ENCODE measurements at places on chromosomes 4 and X. TPM values are rescaled to one million over a fixed set of nuclear protein-coding genes. Genes with fewer than 3 reads are reported as not detected.

DNA sequence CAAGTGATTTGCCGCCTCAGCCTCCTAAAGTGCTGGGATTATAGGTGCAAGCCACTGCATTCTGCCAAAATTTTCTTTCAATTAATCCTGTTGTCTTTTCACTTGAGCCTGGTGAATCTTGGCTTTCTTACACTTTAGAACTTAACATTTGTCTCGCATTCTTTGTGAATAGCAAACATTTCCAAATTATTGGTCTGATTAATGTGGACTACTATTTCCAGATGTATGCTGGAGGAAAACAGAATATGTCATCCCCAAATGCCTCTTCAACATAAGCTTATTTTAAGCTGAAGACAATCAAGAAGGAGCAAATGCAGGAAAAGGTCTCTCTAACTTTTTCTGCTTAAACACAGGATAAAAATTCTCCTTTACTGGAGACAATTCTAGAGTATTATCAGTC, 233.4 kb downstream of the PPP4R3C start:
- DNase-seq: no peak

- DNase-seq: no peak
Measured at GRCh38 chr4:141713185-141713584, 76.8 kb downstream of the IL15 start.

DNA sequence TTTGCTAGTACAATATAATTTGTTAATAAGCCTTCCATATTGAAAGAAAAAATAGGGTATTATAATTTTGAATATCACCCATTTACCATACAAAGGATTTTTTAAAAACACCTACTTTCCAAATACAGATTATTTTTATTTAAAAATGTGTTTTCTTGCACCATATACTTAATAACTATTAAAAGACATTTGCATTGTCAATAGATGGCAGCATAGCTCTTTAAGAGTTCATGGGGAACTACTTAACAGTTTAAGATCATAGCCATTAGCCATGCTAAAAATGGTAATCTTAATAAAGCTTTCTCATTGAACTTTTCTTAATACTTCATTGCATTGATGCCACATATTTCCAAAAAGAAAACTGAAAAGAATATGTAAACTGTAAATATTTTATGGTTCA, 1995.9 kb downstream of the C4orf33 start:
- no peak for DNase-seq

GRCh38 chr4:3416270-3416669, 25.5 kb upstream of the HGFAC start:
- no peak for DNase-seq

DNA sequence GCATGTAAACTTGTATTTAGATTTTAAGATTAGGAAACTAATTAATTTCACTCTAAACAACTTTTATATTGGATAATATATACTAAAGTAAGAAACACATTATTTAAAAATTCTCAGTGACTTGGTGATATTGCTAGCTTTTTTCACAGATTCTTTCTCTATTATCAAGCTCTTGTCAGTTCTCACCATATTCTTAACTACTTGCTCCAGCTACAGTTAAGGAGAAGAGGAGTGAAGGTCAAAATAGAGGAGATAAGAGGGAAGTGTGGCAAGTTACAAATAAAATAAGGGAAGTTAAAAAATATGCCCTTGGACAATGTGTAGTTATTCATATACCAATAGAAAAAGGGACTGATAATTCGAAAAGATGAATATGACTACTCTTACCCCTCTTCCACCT, 34.7 kb upstream of the NAF1 start:
- no peak for DNase-seq

- DNase-seq: no peak
Measured at GRCh38 chr4:28146191-28146590, 1285.5 kb downstream of the STIM2 start.

GRCh38 chrX:48475296-48475695, 703 bp upstream of the FTSJ1 start:
- DNase-seq: no peak

GRCh38 chr4:24472514-24473308, 111.6 kb downstream of the DHX15 start:
- peak; percentile 47 for DNase-seq

- no peak for DNase-seq
Measured at GRCh38 chrX:7261672-7262332, 113.8 kb upstream of the PUDP start.

DNA sequence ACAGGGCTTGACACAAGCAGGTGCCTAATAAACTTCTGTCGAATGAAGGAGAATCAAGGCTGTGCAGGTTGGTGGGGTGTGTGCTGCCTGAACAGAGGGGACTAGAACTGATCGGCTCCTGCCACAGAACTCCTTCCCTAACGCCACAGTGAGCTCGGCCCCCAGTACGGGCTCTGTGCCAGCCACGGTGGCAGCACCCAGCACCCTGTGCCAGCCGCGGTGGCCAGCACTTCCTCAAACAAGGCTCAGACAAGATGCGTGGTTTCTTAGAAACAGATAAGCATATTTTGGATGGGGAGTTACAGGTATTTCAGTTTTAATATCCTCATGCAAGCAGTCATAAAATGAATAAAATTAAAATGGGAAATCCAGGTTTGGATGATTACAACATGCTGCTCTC, 26.0 kb upstream of the C4orf50 start:
- DNase-seq: no peak

DNA sequence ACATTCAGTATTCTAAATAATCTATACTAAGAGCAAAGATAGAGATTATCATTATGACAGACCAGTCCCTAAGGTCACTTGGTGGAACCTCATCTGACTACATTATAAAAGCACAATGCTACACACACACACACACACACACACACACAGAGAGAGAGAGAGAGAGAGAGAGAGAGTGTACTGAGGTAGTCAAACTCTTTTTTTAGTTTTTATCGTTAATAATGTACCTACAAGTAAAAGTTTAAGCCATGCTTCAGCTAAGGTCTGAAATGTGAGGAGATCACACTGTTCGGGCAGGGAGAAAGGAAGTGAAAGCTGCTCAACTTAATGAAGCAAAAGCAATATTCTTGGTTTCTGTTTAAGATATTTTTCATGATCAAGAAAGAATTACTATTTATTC, 75.8 kb upstream of the CCDC160 start:
- no peak for DNase-seq

DNA sequence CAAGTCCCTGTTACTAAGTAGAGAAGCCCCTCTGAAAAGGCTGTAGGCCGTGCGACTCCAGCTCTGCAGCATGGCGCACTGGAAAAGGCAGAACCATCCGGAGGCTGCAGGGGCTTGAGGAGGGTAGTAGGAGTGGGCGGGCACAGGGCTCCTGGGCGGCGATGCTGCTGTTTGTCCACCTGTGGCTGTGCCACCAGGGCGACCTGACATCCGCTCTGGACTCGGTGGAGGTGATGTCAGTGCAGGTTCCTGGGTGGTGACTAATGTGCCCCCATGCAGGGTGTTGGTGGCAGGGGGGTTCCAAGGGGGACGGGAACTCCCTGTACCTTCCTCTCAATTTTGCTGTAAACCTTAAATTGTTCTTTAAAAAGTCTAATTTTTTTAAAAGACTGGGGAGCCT, 58.3 kb downstream of the PCGF3 start:
- DNase-seq: no peak

DNA sequence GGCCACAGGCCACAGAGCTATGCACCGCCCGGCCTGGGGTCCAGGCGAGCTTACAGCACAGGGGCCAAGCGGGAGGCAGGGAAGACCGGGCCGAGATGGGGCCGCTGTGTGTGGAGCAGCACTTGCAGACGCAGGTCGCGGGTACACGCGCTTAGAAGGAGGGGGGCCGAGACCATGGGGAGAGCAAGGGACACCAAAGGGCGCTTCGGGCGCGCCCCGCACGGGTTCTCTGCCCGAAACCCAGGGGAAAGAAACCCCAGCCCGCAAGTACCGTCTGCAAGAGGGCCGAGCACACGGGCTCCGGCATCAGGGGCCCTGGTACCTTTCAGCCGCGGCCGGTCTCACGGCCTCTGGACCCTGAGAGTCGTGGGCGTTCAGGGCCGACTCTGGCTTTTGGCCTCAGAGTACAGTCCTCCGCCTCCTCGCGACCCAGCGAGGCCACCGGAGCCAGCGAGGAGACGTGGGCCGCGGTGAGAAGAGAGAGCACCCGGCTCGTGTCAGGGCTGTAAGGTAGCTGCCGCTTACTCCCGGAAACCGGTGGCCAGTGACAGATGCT, 342 bp downstream of the EOLA2 start:
- DNase-seq: no peak

GRCh38 chrX:70087857-70088630, 25.8 kb downstream of the OTUD6A start:
- no peak for DNase-seq

GRCh38 chr4:24516926-24517325, 67.4 kb downstream of the DHX15 start:
- no peak for DNase-seq

Gene STK32B
- polyA plus RNA-seq: 8.9 TPM

Gene HSFX4
- 0.18 TPM for polyA plus RNA-seq

DNA sequence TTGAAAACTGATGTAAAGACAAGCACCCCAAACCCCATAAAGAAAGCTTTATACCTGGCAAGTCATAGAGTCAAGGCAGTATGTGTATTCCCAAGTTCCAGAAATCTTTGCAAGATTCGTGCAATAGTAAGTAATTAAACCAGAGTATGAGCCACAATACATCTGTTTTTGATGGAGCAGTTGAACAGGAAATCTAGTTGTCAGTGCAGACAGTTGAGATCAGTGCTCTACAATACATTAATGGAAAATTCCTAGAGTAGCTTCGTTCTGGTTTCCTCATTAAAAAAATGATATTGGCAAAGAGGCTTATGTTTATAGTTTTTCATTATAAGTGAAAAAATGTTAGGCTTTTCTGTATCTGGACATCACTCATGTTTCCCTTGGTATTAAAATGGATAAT, 575.3 kb downstream of the TRIML1 start:
- no peak for DNase-seq

DNA sequence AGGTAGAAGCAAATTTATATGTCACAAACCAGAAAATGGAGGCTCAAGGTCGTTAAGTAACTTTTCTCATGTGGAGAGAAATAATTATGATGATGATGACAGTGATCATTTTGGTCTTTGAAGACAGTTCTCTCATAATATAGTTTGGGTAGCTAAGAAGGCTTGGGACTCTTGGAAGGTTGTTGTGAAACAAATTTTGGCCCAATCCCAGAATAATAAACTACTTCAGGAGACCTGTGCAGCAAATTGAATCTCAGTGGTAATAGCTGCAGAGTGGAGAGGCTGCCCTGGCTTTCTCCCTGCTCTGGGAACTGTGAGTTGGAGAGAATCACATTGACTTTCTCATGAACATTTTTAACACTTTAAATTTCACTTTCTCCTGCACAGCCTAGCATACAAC, 217.2 kb upstream of the BOD1L1 start:
- no peak for DNase-seq

DNA sequence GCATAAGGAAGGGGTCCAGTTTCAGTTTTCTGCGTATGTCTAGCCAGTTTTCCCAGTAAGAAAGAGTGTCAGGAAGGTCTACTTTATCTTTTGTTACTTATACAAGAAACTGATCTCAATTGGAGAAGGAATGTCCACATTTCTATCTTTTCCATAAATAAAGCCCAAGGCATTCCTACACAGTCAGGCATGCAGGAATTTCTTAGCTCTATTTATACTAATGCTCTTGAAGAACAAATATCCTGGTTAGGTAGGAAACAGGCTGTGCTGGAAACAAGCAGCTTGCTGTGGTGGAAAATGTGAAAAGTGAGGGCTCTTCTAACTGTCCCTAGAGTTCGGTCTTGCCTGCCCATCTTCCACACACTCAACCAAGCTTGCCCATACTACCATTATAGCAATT, 37.9 kb upstream of the PITX2 start:
- DNase-seq: no peak

- DNase-seq: no peak
Measured at GRCh38 chrX:4249401-4249800, 536.0 kb upstream of the PRKX start.

Gene TRPC3
- polyA plus RNA-seq: 1.0 TPM

- no peak for DNase-seq
Measured at GRCh38 chrX:72107841-72108595, 23.7 kb downstream of the RTL5 start.

GRCh38 chr4:105674011-105674410, 34.5 kb downstream of the INTS12 start:
- no peak for DNase-seq

Gene TMEM128
- 47.8 TPM for polyA plus RNA-seq

DNA sequence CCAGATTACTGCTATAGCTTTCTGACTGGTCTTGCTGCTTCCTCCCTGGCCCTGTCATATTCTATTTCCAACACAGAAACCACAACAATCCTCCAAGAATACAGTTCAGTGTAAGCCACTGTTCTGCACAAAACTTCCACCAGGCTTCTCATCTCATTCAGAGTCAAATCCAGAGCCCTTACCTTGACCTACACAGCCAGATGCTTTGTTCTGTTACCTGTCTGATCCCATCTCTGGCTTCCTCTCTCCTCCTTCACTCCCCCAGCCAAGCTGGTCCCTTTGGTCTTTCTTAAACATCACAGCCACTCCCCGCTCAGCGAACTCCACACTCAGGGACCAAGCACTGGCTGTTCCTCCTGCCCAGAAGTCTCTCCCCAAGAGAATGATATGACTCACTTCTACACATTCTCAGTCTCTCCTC, 84.8 kb upstream of the BMP2K start:
- no peak for DNase-seq

DNA sequence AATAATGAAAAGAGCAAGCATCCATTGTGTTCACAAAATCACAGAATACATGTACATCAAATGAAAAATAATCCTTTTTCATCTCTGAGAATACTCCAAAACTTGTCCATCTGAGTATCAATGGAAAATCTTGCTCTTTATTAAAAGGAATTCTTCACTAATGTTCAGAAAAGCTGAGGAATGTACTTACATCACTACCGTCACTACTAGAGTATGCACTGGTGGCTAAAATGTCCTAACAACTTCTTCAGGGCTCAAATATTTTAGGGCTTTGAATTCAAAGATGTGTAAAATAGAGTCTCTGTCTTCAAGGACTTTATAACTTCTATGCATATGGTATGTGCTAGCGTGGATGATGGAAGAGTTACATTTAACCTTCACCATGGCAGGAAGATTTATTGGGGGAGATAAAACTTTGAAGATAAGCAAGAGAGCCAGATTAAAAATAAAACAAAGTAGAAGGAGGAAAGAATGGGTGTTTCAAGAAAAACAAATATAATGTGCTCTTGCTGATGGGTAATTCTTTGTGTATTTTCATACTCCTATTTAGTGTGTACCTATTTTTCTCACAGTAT, 55.1 kb downstream of the DMD start:
- peak; percentile 3 for DNase-seq

Gene SASH3
- 1.8 TPM for polyA plus RNA-seq

Gene ATOH1
- polyA plus RNA-seq: not detected

- DNase-seq: no peak
Measured at GRCh38 chrX:24498975-24499374, 33.9 kb downstream of the PDK3 start.
